ENCODE measurements at places on chromosomes 2 and 18. TPM values are rescaled to one million over a fixed set of nuclear protein-coding genes. Genes with fewer than 3 reads are reported as not detected.

The ARHGAP25 gene
- total RNA-seq, result 0.79 TPM

The NPAS2 gene
- 23.9 TPM for total RNA-seq

The NAT8 gene
- total RNA-seq, result not detected

The ANKRD62 gene
- not detected for total RNA-seq

The ASB18 gene
- not detected for total RNA-seq
